ENCODE measurements at places on chromosomes 4 and X.

DNA sequence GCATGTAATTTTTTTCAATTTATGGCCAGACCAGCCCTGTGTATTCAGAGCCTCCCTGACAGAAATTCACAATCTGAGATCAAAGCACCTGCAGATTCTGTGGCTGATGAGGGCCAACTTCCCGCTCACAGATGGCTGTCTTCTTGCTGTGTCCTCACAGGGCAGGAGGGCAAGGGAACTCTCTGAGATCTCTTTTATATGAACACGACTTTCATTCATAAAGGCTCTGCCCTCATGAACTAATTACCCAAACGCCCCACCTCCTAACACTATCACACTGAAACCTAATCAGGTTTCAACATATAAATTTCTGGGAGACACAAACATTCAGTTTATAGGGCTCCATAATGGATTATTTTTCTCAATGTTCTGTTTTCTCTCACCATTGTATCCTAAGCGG is 192.6 kb downstream of the NWD2 start:
- no peak for DNase-seq

DNA sequence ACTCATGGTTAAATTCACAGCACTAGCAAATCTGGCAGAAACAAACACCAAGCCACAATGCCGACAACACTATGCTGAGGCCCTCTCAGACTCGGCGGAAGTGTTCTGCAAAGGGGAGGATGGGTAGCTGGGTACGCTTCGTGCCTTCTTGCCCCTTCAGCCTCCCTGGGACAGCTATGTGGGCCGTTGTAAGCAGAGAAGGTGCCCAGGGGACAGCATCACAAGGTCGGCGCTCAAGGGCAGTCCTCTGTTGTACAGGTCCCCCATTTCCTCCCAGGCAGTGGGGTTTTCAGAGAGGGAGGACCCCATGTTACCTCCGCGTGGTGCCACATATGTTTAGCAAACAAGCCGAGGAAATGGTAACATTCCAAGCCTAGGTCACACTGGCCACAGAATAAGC is 173.6 kb downstream of the AFAP1 start:
- DNase-seq = no peak

DNA sequence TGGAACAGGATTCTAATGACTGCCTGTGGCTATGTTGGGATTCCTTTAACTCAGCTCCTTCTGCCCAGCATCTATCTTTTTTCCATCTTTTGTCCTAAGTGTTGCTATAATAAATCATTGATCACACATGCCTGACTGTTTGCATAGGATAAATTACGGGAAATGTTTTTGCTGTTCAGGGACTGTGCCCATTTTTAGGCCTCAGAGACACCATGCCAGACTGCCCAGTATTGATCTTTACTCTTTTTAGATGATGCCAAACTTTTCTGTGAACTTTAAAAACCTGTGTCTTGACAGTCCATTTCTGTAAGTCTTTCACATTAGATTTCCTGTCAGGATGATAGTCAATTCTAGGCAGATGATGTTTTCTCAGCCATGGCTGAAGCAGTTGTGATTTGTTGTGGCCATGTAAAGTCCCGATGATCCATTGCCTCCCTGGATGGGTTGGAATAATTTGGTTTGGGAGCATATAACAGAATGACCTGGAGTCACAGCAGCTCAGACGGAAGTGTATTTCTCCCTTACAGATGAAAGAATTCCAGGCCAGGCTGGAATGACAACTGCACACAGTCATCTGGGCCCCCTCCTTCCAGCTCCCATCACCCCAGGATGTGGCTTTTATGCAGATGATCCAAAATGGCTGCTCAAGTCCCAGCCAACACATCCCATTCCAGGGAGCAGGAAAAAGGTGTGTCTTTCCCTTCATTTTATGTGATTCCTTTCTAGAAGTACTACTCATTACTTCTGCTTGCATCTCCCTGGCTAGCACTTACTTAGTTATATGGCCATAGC is 3.4 kb downstream of the HTT-AS start:
- no peak for DNase-seq

- no peak for DNase-seq
Observed at GRCh38 chrX:42544883-42545282, 233.1 kb downstream of the PPP1R2C start.

GRCh38 chr4:57190601-57191481 is 80.7 kb upstream of the IGFBP7 start:
- DNase-seq = peak; percentile 5

DNA sequence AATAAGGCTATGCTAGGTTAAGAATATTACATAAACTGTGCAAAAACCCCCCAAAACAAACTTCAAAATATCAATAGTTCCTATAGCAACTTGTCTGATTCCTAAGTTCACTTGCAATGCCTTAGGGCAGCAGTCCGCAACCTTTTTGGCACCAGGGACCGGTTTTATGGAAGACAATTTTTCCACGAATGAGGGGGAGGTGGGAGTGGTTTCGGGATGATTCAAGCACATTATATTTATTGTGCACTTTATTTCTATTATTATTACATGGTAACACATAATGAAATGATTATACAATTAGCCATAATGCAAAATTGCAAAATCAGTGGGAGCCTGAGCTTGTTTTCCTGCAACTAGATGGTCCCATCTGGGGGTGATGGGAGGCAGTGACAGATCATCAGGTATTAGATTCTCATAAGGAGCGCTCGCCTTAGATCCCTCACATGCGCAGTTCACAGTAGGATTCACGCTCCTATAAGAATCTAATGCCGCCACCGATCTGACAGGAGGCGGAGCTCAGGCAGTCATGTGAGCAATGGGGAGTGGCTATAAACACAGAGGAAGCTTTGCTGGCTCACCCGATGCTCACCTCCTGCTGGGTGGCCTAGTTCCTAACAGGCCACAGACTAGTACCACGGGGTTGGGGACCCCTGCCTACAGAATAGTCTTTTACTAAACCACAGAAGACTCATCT is 39.7 kb downstream of the ACOX3 start:
- DNase-seq = no peak

GRCh38 chr4:185332575-185333464 is 62.9 kb downstream of the LRP2BP start:
- DNase-seq = no peak

DNA sequence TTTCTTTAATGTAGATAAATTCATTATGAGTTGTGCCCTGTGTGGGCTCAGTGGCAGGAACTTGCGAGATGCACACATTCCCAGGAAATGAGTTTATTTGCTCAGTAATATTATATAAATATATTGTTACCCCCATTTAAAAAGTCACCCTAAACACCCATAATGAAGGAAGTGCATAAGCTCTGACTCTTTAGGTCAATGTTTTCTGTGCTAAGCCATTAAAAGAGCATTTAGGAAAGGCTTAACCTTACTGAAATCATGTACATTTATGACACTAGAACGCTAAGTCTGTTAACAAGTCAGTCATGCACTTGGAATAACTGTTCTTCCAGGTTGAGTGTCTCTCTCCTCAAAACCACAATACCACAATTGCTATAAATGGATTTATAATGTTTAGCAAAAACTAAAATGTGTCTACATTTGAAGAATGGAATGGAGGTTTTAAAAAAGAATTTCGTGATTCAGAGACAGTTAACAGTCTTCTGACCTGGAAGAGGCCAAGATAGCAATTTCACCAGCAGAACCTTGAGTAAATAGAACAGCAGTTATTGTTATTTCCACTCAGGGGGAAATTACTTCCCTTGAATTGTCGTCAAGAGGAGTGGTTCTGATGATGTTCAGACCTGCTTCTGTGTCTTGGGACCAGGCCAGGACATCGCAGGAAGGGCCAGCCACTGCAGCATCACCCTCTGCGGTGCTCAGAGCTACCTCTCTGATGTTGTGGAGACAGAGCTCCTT is 91.1 kb upstream of the VEGFC start:
- DNase-seq = no peak

GRCh38 chr4:143403553-143403820 is 66.8 kb downstream of the GAB1 start:
- no peak for DNase-seq

GRCh38 chr4:1683261-1683735 is 815 bp downstream of the FAM53A start:
- DNase-seq = no peak

GRCh38 chr4:107512549-107512948 is 207.5 kb downstream of the PAPSS1 start:
- DNase-seq = no peak

GRCh38 chr4:54082168-54082567 is 17.8 kb upstream of the CHIC2 start:
- DNase-seq = no peak

DNA sequence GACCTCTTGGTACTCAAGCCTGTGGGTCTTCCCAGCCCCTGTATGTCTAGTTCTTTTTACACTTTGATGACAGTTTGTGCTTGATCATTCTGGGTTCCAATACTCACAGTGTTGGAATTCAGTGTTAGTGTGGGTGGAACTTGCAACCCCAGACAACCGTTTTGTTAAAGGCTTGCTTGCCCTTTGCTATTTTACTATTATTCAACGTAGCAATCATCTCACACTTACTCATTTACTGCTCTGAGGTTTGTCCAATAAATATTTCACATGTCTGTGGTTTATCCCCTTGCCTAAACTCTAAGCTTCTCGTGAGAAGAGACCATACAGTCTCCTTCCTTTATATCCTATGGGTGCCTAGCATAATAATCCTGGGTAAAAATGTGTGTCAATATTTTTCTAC is 15.3 kb downstream of the CCNG2 start:
- DNase-seq = no peak

GRCh38 chr4:10722957-10723356 is 38.4 kb upstream of the CLNK start:
- DNase-seq = no peak

- DNase-seq = no peak
Observed at GRCh38 chrX:134520860-134521390, 61.0 kb downstream of the HPRT1 start.

Measured in stimulated activated CD4-positive, alpha-beta T cell treated with anti-CD3 and anti-CD28 coated beads, Interleukin-12 subunit alpha, Interleukin-12 subunit beta, amount 100 ng/mL, for 48 hours (primary cell).